ENCODE measurements at places on chromosomes 5 and 9. TPM values are rescaled to one million over a fixed set of nuclear protein-coding genes. Genes with fewer than 3 reads are reported as not detected.

The TRPM3 gene
- polyA plus RNA-seq: not detected

The CDC25C gene
- polyA plus RNA-seq: not detected

The SOHLH1 gene
- not detected for polyA plus RNA-seq

DNA sequence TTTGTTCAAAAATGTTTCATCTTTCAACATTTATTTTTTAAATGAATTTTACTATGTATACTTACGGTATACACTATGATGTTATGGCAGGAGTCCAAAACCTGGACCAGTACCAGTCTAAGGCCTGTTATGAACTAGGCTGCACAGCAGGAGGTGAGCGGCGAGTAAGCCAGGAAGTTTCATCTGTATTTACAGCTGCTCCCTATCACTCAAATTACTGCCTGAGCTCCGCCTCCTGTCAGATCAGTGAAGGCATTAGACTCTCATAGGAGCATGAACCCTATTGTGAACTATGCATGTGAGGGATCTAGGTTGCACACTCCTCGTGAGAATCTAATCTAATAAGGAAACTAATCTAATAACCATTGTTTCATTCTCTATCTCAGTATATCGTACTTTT, 715.5 kb upstream of the PTPRD start:
- H3K4me3 ChIP-seq: no peak overlapping the region
- DNase-seq: no peak
- no peaks in the 10 kb centered on the region for H3K36me3 ChIP-seq
- H3K4me1 ChIP-seq: no peaks in the 10 kb centered on the region
- no peak overlapping the region for H3K27ac ChIP-seq
- no peaks in the 10 kb centered on the region for H3K27me3 ChIP-seq

DNA sequence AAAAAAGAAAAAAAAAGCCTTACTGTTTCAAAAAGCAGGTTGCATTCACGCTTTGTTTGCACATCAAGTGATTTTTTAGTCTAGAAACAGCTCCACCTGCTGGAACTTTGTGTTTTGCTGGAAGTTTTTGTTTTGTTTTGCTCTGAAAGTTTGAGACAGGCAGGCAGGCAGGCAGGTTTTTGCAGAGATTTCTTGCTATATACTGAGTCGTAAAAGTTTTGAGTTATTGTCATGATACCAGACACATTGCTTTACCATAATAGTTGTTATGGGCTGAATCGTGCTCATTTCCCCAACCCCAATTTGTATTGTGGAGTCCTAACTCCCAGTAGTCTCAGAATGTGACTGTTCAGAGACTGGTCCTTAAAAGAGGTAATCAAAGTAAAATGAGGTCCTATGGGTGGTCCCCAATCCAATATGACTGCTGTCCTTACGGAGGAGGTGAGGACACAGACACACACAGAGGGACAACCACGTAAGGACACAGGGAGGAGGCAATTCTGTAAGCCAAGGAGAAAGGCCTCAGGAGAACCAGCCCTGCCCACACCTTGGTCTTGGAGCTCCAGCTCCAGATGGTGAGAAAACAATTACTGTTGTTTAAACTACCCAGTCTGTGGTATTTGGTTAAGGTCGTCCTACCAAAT, 20.9 kb downstream of the OR2Y1 start:
- no peaks in the 10 kb centered on the region for H3K27me3 ChIP-seq
- no peaks in the 10 kb centered on the region for H3K4me1 ChIP-seq
- H3K27ac ChIP-seq: no peak overlapping the region
- peak; percentile 63 for DNase-seq
